ENCODE measurements at places on chromosomes 2 and 18. TPM values are rescaled to one million over a fixed set of nuclear protein-coding genes. Genes with fewer than 3 reads are reported as not detected.

The PID1 gene
- total RNA-seq: 83.6 TPM

The KIF5C gene
- total RNA-seq: 11.1 TPM

DNA sequence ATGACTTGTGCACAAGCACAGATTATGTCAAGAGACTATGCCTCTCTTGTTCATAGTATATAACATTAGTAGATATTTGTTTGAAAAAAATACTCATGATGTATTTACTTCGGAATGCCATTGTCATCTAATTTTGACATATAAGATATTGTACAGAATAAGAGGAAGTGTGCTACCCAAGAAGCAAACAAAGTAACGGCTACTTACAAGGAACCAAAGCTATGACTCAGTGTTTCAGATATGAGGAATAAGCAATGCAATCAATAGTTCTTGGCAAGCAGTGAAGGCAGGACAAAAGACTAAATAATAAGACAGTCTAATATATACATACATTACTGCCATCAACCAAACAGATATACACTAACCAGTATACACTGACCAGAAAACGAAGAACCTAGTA, 256.3 kb downstream of the CCDC178 start:
- H3K27ac ChIP-seq: no peak overlapping the region
- H3K4me1 ChIP-seq: no peaks in the 10 kb centered on the region
- H3K4me3 ChIP-seq: no peak overlapping the region
- no peaks in the 10 kb centered on the region for H3K27me3 ChIP-seq

GRCh38 chr2:179233626-179234430, 30.8 kb downstream of the SESTD1 start:
- DNase-seq: no peak
- H3K27me3 ChIP-seq: no peaks in the 10 kb centered on the region
- peak overlapping the region; percentile 48 for H3K27ac ChIP-seq
- no peak overlapping the region for H3K4me3 ChIP-seq
- peaks cover 36% of the 10 kb centered on the region for H3K4me1 ChIP-seq

DNA sequence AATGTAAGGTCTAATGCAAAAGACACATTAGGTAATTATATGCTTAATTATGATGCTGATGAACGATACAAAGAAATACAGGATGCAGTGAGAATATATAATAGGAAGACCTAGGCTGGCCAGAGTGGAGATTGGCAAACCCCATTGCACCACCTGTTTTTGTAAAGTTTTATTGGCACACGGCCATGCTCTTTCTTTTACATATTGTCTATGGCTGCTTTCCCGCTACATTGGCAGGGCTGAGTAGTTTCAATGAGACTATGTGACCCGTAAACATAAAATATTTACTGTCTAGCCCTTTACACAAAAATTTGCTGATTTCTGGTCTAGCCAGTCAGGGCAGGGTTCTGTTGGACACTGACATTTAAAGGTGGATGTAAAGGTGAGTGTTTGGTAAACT, 5.4 kb downstream of the SEC11C start:
- H3K27me3 ChIP-seq: no peaks in the 10 kb centered on the region
- no peak overlapping the region for H3K4me3 ChIP-seq
- H3K27ac ChIP-seq: no peak overlapping the region
- H3K36me3 ChIP-seq: no peaks in the 10 kb centered on the region
- H3K4me1 ChIP-seq: no peaks in the 10 kb centered on the region
- DNase-seq: no peak

GRCh38 chr18:29457316-29457889, 1280.5 kb upstream of the CDH2 start:
- H3K4me3 ChIP-seq: no peak overlapping the region
- H3K27ac ChIP-seq: no peak overlapping the region
- no peak for DNase-seq
- H3K27me3 ChIP-seq: no peaks in the 10 kb centered on the region

GRCh38 chr18:23763343-23763742, 74.1 kb downstream of the LAMA3 start:
- no peaks in the 10 kb centered on the region for H3K36me3 ChIP-seq
- DNase-seq: no peak
- no peaks in the 10 kb centered on the region for H3K4me1 ChIP-seq
- H3K27ac ChIP-seq: no peak overlapping the region
- H3K27me3 ChIP-seq: no peaks in the 10 kb centered on the region
- H3K4me3 ChIP-seq: no peak overlapping the region

Measured in sigmoid colon (tissue), 7 donors.